ENCODE measurements at places on chromosomes 2 and 18.

GRCh38 chr18:66252703-66253102 lies 351.2 kb downstream of the CDH19 start:
- DNase-seq: no peak

DNA sequence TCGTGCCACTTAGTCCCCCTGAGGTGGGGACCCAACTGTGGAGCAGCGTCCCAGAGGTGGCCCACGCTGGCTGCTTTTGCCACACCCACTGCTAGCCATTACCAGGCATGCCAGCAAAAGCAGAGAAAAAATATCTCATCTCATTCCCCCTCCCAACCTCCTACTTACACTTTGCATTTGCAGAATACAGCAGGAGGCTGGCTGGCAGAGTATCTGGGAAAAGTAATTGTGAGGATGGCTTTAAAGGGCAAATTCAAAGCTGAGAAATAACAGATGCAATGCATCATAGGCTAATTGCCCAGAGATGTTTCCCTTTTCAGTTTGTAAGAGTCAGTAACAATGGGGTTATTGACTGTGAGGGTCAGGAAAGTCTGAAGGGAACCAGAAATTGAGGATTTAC lies 438.1 kb upstream of the DSEL start:
- no peak for DNase-seq

GRCh38 chr18:78860117-78860516 lies 119.5 kb upstream of the SALL3 start:
- no peak for DNase-seq

DNA sequence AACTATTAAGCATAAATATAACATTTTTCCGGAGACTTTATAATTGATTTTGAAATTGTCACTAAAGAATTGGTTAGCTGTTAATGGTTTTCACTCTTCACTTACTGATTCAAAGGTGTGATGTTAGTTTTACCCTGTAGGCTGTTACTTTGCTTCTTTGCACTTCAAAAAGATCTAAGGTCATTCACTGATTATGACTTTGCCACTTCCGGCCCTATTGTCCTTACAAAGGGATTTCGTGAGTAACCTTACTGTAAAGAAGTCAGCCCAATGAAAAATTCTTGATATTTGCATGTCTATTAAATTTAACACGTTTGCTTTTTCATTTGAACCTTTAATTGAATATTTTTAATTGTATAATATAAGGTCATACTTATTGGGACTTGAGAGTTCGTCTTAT lies 61.4 kb downstream of the GREB1L start:
- no peak for DNase-seq

GRCh38 chr18:75418293-75419005 lies 9.1 kb downstream of the SMIM21 start:
- no peak for DNase-seq

DNA sequence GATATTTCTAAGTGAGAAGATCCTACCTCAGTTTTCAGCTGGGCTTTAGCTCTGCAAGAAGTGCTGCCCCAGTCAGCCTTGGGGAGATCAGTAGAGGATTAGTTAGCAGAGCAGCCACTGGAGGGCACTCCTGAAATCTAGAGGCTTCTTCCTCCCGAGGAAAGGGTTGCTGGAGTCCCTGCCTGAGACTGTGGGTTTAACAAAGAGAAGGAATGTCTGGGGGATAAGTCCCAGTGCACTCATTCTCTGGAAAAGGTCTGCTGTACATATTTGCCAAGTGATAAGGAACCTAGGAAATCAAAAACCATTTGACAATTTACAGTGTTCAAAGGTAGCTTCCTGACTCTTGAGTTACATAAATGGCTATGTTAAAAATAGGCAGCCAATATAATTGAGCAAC lies 207.2 kb downstream of the SLC8A1 start:
- DNase-seq: peak; percentile 74

DNA sequence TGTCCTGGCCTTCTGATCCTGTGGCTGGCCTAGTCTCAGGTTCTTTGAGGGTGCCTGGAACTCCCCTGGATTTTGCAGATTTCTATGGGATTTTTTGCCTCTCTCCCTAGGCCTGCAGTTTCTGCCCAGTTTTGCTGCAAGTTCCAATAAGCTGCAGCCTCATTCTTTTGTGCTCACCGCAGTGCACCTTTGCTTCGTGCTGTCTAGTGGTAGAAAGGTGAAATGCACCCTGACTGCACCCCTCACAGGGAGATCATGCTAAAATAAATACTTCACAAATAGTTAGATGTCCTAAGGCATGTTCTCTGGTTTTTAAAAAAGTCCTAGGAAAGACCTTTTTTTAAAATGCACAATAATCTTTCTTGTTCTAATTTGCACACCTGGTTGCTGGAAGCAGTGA lies 72.5 kb downstream of the GNAL start:
- DNase-seq: no peak

DNA sequence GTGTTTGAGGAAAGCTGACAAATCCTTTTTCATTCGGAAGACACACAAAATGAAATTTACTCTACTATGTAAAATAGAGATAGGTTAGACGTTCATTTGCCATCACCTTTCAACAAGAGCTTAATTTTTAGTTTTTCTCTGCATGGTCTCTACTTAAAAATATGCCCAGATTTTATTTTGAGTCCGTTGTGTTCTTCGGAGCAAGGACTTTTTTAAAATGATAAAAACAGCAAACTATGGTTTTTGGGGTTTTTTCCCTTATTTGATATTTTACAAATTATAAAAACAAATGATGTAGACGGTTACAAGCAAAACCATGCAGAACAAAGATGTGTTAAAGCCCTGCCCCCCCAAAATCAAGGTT lies 53.3 kb upstream of the RBM44 start:
- DNase-seq: no peak

- DNase-seq: no peak
Observed at GRCh38 chr2:156006721-156007618, 325.6 kb downstream of the NR4A2 start.

DNA sequence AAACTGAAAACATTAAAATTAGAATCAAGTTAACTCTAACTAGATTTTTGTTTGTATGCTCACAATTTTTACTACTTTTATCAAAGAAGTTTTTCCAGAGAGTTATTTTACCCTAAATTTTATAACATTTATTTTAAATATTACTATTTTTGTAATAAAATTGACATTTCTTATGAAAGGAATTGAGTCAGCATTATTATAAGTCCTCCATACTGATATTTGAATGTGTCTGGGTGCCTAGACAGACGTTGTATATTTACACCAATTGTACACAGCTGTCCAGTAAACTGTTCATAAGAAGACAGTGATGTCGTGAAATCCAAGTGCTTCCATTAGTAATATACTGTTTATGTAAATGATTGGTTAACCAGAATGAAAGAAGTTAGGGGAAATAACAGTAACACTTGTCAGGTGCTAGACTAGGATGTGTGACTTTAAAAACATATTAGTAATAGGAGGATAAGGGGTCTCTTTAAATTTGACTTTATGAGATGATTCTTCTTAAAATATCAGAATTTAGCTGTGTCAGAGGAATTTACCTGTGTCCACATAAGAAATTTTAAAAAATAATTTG lies 73.7 kb downstream of the TANK start:
- DNase-seq: no peak

- no peak for DNase-seq
Observed at GRCh38 chr18:63470751-63471150, 6.0 kb upstream of the SERPINB5 start.

- peak; percentile 37 for DNase-seq
Observed at GRCh38 chr2:183037074-183037552, 1.1 kb downstream of the NCKAP1 start.

DNA sequence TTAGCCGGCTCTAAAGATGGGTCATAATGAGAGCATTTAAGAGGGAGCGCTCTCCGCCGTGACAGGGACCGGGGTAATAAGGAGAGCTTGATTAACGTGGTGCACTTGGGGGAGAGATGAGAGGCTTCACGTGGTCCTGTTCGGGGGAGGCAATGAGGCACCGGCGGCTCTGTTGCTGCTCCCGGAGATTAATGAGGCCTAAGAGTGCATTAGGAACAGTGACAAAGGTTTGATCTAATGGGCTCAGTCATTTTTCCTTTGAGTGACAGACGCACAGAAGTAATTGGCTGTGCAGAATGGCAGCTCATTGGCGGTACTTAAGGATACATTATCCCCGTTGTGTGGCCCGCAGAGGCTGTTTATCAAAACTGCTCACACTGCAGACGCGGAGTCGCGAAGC lies 250.7 kb downstream of the GBX2 start:
- DNase-seq: no peak

- DNase-seq: no peak
Observed at GRCh38 chr2:96470109-96470508, 35.0 kb downstream of the NEURL3 start.
